ENCODE measurements at places on chromosomes 7 and 10.

DNA sequence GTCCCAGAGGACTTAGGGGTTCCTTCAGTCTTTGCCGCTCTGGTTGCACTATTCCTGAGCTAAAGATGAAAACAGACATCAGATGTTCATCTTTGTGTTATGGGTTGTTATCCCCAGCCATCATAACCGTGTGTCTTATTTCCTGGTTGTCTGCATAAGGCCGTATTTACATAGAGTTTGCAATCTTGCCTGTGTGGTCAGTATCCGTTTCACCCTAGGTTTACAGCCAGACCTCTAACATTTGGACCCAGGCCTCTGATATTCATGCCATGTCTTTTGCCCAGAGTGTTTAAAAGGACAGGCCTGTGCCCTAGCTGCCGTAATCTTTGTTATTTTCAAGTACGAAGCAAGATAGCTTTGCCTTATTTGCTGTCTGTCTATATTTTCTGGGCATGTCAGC, 26.6 kb downstream of the LRRC4 start:
- DNase-seq: no peak

DNA sequence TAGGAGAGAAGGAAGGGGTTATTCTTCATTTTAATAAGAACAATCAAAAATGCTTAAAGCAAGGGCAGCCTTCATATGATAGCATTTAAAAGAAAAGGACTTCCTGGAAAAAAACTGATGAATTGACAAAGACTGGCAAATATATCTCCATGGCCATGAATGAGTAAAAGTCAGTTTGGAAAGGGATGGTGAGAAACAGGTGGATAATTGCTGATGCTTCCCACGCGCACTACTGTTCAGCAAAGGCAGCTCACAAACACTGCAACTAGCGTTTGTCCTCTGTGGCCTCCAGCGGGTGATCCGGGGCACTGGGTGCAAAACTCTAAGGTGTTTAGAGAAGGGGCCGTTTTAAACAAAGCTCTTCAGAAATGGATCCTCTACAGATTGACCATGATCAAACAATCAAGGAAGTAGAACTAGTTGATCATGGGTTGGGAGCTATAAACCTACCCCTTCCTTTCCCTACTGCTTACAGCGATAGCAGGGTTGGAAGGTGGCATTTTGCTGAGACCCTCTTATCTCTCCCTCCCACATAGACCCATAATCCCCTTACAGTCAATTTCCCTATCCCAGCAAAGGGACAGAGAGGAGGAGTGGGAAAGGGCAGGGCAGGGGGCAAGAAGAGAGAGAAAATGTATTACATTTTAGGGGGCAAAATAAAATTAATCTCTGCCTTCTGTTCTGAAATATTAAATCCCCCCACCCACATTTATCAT, 53.8 kb downstream of the SMURF1 start:
- DNase-seq: no peak

DNA sequence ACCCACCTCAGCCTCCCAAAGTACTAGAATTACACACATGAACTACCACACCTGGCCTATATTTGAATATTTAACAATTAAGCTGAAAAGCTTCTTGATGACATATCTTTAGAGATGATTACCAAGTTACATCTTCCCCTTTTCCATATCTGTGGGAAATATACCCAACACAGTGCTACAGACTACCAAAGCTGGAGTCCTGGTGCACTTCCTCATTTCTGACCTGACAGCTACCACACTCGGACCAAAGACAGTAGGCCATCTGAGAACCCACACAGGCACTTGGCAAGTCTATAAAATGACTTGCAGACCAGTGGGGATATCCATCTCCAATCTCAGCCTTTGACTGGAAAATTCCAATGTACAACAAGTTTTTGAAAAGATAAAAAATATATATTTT, 270.4 kb upstream of the KLF14 start:
- DNase-seq: no peak

DNA sequence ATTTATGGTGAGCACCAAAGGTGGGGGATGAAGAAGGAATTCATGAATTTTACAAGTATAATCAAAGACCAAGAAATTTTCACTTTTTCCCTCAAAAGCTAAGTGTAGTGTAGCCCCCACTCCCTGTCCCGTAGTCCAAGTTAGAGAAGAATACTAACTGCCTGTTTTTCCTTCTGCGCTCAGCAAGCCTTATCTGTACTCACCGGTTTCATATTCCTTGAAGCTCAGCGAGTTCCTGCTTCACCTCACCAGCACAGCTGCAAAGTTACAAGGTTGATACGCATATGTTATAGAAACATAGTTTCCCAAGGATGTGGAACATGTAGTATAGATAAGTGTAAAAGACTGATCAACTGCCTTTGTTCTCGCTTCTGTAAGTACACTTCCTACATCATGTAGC, 16.0 kb upstream of the ZNF33B start:
- no peak for DNase-seq

GRCh38 chr7:46838463-46838862, 743.4 kb downstream of the TNS3 start:
- no peak for DNase-seq

DNA sequence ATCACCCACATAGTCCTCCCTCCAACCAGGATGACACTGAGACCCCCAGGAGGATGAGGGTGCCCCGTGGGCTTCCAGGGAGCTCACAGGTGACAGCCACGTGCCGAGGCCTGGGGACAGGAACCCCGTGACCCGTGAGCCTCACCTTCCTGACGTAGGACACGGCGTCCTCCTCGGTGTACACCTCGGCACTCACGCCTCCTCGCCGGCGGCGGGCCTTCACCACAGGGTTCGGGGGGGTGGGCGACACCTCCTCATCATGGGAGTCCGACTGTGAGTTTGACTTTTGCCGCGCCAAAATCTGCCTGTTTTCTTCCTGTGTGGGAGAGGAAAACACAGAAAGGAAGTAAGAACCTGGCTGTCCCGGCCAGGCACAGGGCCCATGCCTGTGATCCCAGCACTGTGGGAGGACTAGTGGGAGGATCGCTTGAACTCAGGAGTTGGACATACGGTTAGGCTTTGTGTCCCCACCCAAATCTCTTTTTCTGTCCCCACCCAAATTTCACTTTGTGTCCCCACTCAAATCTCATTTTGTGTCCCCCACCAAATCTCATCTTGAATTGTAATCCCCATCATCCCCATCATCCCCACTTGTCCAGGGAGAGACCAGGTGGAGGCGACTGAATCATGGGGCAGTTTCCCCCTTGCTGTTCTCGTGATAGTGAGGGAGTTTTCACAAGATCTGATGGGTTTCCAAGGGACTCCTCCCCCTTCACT, 45.9 kb upstream of the DNAAF5 start:
- DNase-seq: no peak

DNA sequence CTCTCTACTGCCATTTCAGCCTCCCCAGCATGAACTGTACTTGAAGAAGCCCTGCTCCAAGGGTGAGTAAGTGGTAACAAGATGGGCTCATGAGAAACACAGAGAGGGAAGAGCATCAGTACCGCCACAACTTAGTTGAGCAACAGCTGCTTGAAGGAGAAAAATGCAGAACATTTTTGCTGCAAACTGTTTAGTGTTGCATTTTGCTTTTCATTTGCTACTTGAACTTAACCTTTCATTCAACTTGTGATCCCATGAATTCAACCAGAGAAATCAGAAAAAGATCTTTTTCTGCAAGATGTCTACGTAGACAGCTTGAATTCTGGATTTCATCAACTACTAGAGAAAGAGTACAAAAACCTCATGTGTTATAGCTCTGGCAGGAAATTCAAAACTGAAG, 40.7 kb downstream of the ANK3 start:
- DNase-seq: no peak

DNA sequence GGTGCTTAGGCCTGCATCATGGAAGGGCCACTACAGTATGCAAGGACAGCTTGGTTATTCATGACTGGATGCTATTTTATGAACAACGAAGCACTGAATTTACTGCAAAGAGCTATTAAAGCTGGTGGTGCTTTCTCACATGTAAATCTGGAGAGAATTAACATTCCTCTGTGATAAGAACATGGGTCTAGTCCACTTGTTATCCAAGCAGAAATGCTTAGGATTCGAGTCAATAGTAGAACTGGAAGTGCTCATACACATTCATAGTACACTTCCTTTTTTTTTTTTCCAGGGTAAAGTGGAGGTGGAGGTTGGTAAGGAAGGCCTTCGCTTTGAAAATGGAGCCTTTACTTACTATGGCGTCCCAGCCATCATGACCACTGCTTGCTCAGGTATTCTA, 35.0 kb downstream of the CNNM1 start:
- DNase-seq: no peak

DNA sequence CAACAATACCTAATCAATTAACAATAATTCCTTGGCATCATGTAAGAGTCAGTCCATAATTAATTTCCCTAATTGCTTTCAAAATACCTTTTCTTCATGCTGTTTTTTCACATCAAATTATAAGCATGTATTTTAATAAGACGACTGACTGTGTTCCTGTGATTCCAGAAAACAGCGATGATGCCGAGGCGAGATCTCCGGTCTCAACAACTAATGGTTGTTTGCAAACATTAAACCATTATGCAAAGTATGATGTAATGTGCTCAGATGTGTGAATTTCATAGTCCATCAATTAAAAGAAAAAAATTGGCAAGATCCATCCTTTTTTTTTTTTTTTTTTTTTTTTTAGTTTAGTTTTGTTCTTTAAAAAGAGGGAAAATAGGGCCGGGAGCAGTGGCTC, 44.5 kb upstream of the PIP4K2A start:
- no peak for DNase-seq

- no peak for DNase-seq
These were observed 13.4 kb downstream of the CFAP43 start for GRCh38 chr10:104218751-104219150.

GRCh38 chr10:59517341-59517899, 155.1 kb upstream of the FAM13C start:
- DNase-seq: no peak

- DNase-seq: no peak
These were observed 4.2 kb downstream of the MNX1 start for GRCh38 chr7:157006205-157006747.

DNA sequence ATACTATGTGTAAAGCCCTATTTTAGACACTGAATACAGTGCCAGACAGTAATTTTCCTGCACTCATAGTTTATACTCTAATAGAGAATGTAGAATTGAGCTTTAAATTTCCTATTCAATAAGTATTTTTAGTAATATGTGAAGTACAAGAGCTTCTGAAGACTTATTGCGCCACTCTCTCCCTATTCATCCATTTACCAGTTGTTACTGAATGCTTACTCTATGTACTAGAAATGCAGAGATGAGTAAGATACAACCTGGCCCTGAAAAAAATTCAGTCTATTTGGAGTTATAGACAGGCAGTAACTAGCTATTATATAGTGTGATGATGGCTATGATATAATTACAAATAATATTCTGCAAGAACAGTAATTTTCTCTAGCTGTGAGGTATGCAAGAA, 98.8 kb downstream of the ADK start:
- DNase-seq: no peak

DNA sequence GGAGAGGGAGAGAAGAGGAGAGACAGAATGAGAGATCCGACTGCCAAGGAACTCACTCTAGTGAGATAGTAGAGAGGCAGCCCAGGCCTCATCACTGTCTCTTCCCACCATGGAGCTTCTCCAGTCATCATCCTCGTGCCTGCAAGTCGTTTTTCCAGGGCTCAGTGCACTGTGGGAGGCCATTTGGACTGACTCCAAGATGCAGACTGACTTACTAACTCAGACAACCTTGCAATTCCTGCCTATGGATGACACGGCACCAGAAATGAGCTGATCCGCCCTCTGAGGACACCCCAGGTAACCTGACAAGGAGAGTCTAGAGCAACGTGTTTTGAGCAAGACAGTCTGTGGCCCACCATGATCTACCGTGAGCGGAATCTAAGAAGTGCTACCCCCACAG, 154.9 kb downstream of the GLI3 start:
- no peak for DNase-seq

- DNase-seq: no peak
These were observed 504.4 kb downstream of the GALNT17 start for GRCh38 chr7:71636329-71636728.

DNA sequence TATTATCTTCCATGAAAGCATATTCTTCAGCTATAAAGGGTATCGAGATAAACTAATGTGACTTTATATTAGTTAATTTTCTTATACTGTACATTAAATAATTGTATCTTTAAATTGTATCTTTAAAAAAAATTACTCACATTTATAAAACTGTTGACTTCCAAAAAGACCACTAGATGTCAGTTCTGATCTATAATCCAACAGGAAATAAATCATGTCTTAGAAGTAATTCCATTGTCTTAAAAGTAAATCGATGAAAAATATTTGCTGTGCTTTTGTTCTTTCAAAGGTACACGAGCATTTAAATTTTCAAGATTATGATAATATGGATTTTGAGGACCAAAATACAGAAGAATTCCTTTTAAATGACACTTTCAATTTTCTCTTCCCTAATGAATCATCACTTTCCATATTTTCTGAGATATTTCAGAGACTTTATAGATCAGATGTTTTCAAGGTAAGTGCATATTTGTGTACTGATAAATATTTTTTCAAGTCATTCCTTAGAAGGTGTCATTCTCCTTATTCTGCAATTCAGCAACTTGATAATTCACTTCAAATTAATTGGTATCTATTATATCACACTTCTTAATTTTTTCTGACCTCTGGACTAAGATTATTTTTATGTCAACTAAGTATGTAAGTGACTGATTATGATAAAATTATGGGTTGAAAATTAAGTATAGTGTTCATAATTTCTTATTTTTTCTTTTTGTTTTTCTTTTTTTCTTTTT, 138.5 kb downstream of the CPED1 start:
- DNase-seq: no peak

DNA sequence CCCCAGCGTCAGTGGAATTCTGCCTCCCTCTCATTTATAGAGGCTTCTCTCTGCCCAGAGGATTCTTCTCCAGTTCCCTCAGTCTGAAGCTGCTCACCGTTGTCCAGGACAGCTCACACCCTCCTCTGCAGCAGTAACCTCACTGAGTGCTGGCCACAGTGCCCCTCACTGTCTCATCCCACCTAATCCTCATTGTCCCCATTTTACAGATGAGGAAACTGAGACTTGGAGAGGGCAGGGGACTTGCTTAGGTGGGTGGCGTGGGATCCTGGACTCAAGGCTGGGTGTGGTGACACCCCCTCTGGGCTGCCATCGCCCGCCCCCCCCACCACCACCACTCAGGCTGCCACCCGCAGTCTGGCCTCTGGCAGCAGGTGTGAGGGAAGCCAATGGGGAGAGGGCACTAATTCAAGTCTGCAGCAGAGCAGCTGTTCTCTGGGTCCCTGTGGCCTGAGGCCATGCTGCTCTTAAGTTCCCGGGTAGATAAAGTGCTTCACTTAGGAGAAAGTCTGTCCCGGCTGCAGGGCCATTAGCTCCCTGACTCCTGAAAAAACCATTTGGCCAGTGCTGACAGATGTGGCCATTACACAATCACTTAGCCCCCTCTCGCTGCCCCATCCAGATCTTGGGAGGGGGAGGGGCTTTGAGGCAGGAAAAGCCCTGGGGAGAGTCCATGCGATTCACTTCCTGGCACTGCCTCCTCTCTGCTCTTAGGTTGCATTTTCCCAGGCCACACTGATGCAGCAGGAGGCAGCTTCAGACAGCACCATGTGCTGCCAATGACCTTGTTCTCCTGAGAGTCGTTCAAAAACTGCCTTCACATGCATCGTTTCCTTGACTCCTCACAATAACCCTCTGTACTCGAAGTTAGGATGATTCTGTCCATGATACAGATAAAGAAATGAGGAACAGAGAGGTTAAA, 36.3 kb downstream of the DRGX start:
- no peak for DNase-seq
